ENCODE measurements at places on chromosomes 2 and 18.

- DNase-seq, result no peak
Measured at GRCh38 chr2:12637754-12638153, 79.0 kb upstream of the TRIB2 start.

DNA sequence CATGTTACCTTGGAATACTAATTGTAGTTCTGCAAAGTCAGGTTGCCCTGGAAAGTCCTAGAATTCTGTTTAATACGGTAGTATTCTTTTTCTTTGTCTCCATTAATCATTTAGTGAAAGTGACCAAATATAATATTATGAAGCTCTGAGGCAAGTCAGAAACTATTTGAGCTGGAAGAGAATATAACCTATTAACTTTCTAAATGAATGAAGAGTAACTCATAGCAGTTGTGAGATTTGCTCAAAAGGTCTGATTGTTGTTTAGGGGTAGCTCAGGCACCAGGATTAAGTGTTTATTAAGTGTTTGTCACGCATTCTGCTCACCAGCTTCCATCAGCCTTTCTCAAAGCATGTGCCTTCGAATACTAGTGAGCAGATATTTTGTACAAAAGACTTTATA is 46.7 kb upstream of the SERPINE2 start:
- DNase-seq, result no peak

- DNase-seq, result no peak
Measured at GRCh38 chr2:225042800-225043167, 516 bp upstream of the DOCK10 start.

- DNase-seq, result no peak
Measured at GRCh38 chr2:157058161-157058560, 199.3 kb upstream of the GALNT5 start.
